ENCODE measurements at places on chromosomes 7 and 10. TPM values are rescaled to one million over a fixed set of nuclear protein-coding genes. Genes with fewer than 3 reads are reported as not detected.
A peak's percentile ranks its signal among the peaks of the same experiment; 100 is the strongest.

The TAC1 gene
- not detected for total RNA-seq

The LIPM gene
- not detected for total RNA-seq

DNA sequence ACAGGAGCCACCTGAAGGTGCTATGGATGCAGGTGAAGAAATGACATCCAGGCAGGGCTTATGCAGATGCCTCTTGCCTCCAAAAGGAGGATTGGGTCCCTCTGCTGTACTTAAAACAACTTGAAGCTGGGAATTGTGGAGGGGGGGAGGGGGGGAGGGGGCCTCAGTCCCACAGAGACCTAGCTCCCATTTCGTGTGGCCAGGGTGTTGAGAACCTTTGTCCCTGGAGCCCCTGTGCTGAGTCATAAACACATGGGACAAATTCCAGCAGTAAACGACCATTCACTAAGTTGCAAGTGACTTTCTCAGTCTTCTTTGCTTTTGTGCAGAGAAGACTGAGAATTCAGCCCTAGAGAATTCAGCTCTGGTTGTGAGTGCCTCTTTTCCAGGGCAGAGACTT, 96.5 kb upstream of the PODXL start:
- peak; percentile 81 for DNase-seq

DNA sequence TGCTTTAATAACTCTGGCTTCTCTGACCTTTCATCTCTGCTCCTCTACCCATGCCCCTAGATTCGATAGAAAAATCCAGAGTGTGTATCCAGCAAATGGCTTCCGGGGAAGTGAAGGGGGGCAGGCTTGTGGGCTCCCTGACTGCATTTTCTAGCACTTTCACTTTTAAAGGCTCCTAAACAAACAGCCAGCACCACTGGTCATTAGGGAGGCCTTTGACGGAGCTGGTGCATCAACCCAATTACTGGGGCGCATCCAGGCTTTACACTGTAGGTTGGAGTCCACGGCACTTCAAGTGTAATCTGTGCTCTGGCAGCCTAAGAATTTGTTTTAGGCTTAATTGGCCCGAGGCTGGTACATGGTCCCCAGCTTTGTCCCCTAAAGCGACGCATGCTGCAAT, 291.9 kb downstream of the GFRA1 start:
- DNase-seq: no peak

DNA sequence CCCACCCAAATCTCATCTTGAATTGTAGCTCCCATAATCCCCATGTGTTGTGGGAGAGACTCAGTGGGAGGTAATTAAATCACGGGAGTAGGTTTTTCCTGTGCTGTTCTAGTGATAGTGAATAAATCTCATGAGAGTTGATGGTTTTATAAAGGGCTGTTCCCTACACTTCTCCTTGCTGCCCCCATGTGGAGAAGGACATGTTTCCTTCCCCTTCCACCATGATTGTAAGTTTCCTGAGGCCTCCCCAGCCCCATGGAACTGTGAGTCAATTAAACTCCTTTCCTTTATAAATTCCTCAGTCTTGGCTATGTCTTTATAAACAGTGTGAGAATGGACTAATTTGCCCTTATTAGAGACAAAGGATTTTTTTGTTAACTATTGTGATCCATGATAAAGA, 48.5 kb upstream of the MKX start:
- peak; percentile 30 for DNase-seq

DNA sequence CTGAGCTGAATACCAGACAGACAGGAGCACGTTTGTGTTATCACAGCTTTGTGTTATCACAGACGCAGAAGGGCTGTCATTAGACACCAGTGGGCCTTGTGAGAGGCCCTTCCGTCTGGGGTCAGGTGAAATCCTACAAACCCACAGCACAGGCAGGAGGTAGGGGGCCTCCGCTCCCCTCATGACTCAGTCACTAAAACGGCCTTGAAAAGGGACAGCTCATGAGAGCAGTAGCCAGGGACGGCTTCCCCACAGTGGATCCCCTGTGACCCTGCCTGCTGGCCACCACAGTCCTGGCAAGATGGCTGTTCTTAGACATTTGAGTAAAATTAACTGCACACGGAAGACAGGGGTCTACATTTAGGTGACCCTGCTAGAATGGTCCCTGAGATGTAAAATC, 215.8 kb upstream of the PPP2R2D start:
- no peak for DNase-seq

Data from Caco-2 (cell line).